ENCODE measurements at places on chromosomes 6 and 20.

DNA sequence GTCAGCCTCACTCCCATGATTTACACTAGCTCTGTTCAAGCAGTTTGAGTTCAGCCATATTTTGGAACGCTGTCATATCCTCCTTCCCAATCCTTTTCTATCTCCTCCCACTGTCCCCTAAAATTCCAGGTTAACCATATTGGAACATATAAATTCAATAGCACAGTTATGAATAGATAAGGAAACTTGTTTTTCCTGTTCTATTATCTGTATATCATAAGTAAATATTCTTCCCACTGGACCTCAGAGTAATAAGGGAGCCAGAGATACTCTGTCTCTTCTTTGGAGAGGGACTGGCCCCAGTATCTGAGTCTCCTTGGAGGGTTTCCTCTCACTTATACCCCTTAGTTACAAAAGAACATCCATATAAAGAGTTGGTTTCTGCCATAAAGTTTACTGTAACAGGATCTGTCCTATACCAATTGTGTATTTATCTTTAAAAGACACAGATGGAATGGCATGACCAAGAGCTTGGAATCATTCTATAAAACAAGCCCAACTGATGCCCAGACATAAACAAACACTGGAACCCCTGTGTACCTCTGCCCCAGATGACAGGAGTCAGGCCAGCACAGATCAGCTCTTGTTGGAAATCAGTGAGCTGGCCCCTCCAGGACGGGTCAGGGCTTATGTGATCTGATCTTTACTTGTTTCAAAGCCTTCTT lies 67.1 kb downstream of the EPB41L2 start:
- H3K4me3 ChIP-seq, result no peak overlapping the region
- H3K36me3 ChIP-seq, result no peaks in the 10 kb centered on the region

- H3K4me1 ChIP-seq, result no peaks in the 10 kb centered on the region
- no peak overlapping the region for H3K27ac ChIP-seq
- no peak overlapping the region for H3K4me3 ChIP-seq
- peaks cover 3% of the 10 kb centered on the region for H3K27me3 ChIP-seq
- DNase-seq, result no peak
- no peaks in the 10 kb centered on the region for H3K36me3 ChIP-seq
Measured at GRCh38 chr6:79461205-79461604, 76.0 kb downstream of the LCA5 start.

DNA sequence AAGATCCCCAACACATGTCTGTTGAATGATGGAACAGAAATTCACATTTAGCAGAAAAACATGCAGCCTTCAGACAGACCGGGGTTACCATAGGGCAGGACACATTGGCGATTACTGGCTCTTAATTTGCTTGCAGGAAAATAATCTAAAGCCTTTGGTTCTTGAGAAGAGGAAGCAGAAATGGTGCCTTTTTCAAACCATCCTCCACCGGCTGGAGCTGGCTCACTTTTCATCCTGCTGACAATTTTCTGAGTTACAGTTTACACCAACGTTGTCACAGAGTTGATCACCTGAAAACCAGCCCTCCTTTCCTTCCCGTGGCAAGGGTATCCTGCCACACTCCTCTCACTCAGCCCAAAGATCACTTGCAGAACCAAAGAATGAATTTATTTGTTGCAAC lies 32.6 kb downstream of the SF3B5 start:
- H3K27me3 ChIP-seq, result peaks cover 80% of the 10 kb centered on the region
- H3K27ac ChIP-seq, result no peak overlapping the region
- no peak overlapping the region for H3K4me3 ChIP-seq
- peaks cover 4% of the 10 kb centered on the region for H3K4me1 ChIP-seq
- no peaks in the 10 kb centered on the region for H3K36me3 ChIP-seq

GRCh38 chr20:16970776-16971175 lies 222.6 kb downstream of the OTOR start:
- no peak overlapping the region for H3K27ac ChIP-seq
- H3K36me3 ChIP-seq, result no peaks in the 10 kb centered on the region
- no peak overlapping the region for H3K4me3 ChIP-seq
- DNase-seq, result peak; percentile 74
- H3K4me1 ChIP-seq, result no peaks in the 10 kb centered on the region
- H3K27me3 ChIP-seq, result no peaks in the 10 kb centered on the region

DNA sequence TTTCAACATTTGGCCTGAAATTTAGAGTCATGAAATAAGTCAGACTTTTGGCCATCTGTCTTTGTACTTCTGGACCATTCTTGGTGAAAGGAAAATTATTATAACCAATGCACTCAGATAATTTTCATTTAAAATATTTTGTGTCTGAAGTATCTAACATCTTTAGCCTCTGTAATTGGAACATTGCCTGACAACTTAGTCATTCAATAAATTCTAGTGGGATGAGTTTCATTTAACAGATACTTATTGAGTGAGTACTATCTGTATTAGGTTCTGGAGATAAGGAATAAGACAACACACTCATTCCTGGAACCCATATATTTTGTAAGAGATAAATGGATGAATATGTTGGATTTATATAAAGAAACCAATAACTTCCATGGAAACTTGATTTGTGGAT lies 536.0 kb downstream of the BCKDHB start:
- peaks cover 28% of the 10 kb centered on the region for H3K4me1 ChIP-seq
- no peak overlapping the region for H3K4me3 ChIP-seq
- H3K36me3 ChIP-seq, result no peaks in the 10 kb centered on the region
- no peaks in the 10 kb centered on the region for H3K27me3 ChIP-seq
- H3K27ac ChIP-seq, result peak overlapping the region; percentile 85
- DNase-seq, result no peak
